Activated CD4-positive, alpha-beta T cell treated with anti-CD3 and anti-CD28 coated beads for 36 hours (primary cell): ENCODE measurements at places on chromosomes 1 and 21. TPM values are rescaled to one million over a fixed set of nuclear protein-coding genes. Genes with fewer than 3 reads are reported as not detected.

SDCCAG8 gene
- total RNA-seq = 26.4 TPM

GRCh38 chr1:73310797-73311381 is 887.1 kb downstream of the LRRIQ3 start:
- no peak for DNase-seq

DNA sequence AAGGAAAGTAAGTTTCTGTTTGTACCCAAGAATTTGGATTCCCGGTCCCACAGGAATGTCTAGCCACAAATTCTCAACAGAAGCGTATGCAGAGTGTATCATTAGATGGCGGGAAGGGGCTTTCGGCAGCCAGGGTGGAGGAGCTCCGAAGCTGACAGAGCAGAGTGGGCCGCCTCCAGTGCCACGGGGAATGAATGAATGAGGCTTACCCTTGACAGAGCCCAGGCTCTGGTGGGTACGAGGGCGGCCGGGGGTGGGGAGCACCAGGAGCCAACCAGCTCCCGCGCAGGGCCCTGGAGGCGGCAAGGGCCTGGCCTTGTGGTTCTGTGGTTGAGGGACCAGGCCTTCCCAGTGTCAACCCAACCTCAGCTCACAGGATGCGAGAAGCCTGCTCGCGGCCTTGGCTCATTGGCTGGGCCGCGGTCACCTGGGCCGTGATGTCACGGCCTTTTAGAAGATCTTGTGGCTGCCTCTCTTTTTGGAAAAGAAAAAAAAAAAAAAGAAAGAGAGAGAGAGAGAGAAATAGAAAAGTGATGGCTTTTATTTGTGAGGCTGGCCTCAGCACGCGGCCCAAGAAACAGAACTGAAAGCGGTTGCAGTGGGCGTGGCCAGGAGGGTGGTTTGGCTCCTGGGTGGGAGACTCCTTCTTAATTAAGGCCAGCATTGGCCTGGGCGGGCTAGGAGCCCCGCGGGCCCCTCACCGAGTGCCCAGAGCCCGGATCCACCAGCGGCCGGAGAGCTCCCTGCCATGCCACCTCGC is 34.9 kb upstream of the RUNX3 start:
- DNase-seq = peak; percentile 98

GRCh38 chr1:77047978-77048614 is 171.1 kb downstream of the PIGK start:
- DNase-seq = no peak

- no peak for DNase-seq
These were observed 258.0 kb downstream of the KCNJ6 start for GRCh38 chr21:37658121-37658816.

- DNase-seq = no peak
These were observed 216.3 kb downstream of the COL11A1 start for GRCh38 chr1:102891868-102892625.

- peak; percentile 80 for DNase-seq
These were observed 68.3 kb upstream of the SIM2 start for GRCh38 chr21:36630485-36631206.

DNA sequence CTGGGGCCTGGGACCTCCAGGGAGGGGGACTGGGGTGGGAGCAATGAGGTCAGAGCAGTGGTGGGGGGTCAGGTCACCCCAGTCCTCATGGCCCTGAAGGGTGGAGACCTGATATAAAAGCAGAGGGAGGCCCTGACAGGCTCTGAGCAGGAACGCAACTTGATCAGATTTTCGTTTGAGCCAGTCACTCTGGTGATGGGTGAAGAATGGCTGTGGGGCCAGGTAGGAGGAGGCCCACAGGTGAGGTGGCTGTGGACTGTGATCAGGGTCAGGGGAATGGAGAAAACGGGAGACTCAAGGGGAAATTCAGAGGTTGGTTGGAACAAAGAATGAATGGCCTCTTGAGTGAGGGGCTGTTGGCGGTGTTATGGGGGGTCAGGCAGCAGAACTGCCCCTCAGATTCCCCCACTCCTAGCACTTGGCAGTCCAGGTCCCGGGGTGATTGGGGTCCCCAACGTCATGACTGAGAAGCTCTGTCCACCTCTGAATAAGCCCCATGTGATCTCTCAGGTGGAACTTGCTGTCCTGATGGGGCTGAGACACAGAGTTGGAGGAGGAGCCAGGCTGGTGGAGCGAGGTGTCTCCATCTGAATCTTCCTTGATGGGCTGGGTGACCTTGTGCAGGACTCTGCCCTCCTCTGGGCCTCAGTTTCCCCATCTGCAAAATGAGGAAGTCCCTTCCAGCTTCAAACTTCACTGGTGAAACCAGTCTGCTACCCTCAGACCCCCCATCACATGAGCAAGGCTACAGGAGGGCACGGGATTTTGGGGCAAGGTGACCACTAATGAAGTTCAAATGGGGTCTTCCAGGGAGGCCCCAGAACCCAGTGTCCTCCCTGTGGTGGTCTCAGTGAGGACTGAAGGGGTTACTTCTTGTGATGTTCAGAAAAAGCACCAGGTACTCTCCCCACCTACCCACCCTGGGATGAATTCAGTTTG is 683.0 kb downstream of the MATN1 start:
- no peak for DNase-seq

DNA sequence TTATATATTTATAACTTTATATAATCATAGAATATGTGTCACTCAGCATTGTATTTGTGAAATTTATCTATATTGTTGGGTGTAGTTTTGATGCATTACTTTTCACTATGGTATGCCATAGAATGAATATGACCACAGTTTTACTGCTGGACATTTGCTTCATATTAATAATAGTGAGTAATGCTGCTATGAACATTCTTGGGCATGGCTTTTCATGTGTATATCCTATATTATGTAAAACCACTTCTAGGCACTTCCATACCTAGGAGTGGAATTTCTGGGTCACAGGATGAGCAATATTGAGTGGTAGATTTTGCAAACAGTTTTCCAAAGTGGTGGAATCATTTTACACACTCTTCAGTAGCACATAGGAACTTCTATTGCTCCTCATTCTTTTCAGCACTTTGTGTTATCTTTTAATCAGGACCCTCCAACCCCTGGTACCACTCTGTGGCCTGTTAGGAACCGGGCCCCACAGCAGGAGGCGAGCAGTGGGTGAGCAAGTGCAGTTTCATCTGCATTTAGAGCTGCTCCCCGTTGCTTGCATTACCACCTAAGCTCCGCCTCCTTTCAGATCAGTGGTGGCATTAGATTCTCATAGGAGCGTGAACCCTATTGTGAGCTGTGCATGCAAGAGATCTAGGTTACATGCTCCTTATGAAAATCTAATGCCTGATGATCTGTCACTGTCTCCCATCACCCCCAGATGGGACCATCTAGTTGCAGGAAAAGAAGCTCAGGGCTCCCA is 56.0 kb upstream of the CNIH3 start:
- DNase-seq = no peak

PDZK1 gene
- total RNA-seq = not detected

DNA sequence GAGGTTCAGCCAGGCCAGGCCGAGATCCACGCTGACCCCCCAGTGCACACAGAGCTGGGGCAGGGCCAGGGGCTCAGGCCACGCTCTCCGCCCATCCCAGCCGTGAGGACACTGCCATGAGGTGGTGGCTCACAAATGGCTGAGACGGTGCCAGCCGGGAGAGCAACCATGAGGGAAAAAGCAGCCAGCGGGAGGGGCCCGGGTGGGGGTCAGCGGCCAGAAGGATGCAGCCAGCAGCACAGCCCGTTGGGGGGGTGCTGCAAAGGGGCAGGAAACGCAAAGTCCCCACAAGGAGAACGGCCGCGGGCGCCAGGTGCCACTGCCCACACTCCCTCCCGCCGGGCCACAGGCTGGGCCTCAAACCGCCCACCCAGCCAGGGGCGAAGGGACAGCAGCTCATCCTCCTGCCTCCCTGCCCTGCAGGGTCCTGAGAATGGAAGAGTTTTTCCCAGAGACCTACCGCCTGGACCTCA is 8.3 kb downstream of the TTLL10 start:
- DNase-seq = no peak
